ENCODE measurements at places on chromosomes 3 and 15.

DNA sequence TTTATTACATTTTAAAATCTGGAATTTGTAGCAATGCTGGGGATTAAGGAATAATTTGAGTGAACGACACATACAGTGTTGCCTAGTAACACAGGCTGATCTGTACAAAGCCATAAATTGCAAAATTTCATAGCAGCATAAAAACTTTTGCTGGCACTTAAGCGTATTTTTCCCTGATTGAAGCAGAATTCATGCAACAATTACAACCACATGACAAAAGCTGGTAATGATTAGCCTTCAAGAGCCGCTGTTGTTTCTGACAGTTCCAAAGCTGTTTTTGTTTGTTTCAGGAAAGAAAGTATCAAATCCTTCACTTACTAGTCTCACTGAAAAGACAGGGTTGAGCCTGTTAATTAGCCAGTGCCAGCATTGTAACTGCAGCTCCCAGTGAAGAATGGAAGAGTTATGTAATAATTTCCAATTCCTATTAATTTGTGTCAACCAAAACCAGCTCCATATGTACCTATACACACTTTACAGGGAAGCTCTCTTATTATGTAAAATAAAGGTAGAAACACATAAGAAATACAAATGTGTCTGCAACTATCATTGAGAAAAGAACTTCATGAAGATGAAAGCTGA is 60.7 kb downstream of the AGTR1 start:
- DNase-seq = no peak

- no peak for DNase-seq
Observed at GRCh38 chr3:33803894-33804526, 5.6 kb downstream of the PDCD6IP start.

DNA sequence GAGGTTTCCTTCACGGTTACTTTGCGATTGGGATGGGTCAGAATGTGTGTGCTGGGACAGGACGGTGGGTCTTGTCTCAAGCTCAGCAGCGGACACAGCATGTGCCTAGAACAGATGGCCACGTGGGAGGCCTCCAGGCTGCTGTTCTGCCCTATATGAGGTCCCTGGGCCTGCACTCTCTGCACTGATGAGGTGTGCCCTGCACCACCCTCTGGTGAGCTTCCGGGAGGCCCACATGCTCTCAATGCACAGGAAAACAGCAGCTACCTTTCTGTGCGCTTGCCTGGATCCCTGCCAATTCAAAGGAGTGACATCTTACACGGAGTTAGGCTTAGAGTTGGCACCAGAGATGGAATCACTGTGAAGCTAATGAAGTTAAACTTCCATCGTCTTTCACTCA is 59.8 kb downstream of the BOC start:
- DNase-seq = no peak

GRCh38 chr3:120022729-120023128 is 71.5 kb downstream of the GSK3B start:
- DNase-seq = no peak

DNA sequence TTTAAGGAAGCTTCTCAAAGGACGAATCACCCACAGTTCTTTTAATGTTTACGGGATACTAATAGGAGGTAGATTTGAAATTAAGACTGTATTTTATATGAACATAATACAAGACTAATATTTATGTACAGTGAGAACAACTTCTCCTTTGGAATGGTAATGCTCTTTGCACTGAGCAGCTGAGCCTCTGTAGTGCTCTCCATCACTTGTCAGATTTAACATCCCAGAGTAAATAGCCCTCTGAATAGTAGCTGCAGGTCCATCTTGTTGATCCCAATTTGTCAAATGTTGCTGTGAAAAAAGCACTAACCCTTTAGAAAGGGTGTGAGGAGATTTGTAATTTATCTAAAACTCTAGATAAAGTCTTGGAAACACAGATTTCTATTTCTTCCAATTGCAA is 351.4 kb upstream of the KCNMB2 start:
- DNase-seq = no peak

GRCh38 chr3:42367903-42368302 is 42.5 kb downstream of the LYZL4 start:
- no peak for DNase-seq

DNA sequence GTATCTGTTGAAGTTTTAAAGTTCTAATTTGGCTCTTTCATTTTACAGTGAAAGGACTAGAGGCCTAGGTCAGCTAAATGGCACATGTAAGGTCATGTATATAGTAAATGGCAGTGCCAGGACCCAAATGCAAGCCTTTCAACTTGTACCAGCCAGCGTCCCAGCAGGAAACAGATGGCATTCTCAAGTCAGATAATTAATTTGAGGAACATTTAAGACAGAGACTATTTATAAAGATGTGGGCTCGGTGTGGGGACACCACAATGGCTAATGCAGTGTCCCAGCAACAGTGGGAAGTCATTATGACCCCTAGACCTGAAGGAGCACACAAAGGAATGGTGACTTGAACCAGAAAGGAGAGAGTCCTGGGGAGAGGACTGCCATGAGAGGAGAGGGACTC is 6.1 kb downstream of the MINDY4B start:
- DNase-seq = no peak

GRCh38 chr3:179398574-179399231 is 51.2 kb downstream of the MFN1 start:
- no peak for DNase-seq

GRCh38 chr3:155012584-155012983 is 67.5 kb upstream of the MME start:
- no peak for DNase-seq
